Liver (tissue), 10 donors: ENCODE measurements at places on chromosomes 13 and 19. TPM values are rescaled to one million over a fixed set of nuclear protein-coding genes. Genes with fewer than 3 reads are reported as not detected.

FCAR gene
- 2.2 TPM for total RNA-seq

DNA sequence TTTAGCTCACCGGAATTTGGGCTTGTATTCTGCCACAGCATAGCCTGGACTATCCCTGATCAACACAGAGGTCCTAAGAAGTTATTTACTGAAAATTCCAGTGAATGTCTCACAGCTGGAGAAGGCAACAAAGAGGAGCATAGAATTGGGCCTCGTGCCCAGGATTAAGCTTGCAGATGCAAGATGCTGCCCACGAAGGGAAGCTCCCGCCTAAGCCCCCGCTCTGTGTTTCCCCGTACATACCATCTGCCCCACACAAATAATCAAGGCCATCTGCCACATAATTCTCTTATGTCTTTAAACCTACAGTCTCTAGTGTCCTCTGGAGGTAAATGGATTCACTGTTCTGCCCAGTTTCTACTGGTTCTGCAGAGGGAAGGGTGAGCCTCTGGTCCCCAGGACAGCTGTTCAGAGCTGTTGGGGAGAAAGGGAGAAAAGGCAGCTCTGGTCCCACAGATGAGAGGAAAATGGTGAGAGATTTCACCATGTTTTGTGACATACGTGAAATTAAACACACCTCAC, 7.4 kb upstream of the TPP2 start:
- no peak for DNase-seq

GRCh38 chr13:59332966-59333365, 830.8 kb downstream of the DIAPH3 start:
- DNase-seq = no peak

NKPD1 gene
- not detected for total RNA-seq

DNA sequence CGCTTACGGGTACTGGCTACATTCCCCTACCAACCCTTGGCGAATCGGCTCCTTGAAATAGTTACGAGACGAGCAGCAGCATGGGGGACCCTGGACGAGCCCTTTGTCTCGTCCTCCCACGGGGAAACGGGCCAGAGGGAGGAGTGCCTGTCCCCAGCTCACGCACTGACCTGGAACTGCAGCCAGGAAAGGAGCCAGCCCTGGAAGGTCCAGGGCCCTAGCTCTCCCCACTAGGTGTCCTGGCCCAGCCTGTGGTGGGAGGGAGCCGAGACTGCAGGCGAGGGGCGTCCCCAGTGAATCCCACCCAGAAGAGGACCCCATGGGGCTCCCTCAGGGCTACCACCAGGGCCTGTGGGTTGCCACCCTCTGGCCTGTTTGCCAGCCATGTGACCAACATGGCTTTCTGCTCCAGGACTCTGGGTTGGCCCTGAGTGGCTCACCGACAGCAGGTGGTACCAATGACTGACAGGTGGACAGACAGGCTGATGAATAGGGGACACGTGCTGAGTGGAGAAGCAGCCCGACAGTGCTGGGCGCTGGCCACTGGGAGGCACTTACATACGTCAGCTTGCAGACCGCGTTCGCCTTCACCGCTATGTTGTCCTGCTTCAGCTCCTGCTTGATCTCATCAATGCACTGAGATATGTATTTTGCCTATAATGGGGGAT, 13.2 kb downstream of the AP3D1 start:
- no peak for DNase-seq

- no peak for DNase-seq
Measured at GRCh38 chr13:20567881-20568528, 1.0 kb downstream of the IFT88 start.

GRCh38 chr13:89150362-89150761, 1479.2 kb downstream of the SLITRK5 start:
- DNase-seq = no peak

GRCh38 chr19:9009935-9010651, at the start of gene MUC16:
Gene MUC16 (minus strand): TSS chr19:9010409.
- DNase-seq = no peak

DNA sequence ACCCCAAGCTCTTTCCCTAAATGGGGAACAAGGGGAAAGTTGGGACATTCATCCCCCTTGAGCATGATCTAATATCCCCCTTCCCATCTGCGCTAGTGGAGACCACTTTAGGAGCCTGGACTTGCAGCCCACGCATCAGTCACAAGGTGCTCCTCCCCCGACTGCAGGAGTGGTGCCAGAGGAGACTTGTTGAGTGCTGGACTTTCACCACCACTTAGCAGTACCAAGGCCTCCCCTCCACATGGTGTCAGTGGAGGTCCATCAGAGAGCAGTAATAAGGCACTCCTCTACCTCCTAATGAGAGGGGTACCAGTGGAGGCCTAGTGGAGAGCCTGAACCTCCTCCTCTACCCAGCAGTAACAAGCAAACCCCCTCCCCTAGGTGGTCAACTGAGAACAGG, 22.5 kb downstream of the CAB39L start:
- peak; percentile 44 for DNase-seq

DNA sequence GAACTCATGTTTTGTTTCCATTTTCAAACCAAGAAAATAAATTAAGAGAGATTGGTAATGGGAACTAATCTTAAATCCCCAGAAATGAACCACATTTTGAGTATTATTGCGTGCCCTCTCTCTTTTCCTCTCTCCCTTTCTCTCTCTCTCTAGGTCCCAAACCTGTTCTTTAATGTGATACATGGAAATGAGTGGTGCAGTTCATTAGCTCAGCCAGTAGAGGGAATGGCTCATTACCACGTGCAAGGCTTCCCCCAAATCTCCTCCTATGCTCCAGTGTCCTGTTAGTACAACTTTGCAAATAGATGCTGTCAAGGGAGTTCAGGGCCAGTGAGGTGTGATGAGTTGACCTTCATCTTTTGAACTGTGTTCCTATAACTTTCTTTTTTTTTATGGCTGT, 178.4 kb downstream of the FGF9 start:
- no peak for DNase-seq

GRCh38 chr13:39616087-39616694, 13.2 kb upstream of the LHFPL6 start:
- DNase-seq = no peak

RUVBL2 gene
- 80.1 TPM for total RNA-seq

KLK14 gene
- not detected for total RNA-seq

GRCh38 chr13:113260996-113261395, 36.0 kb upstream of the LAMP1 start:
- no peak for DNase-seq

GRCh38 chr19:14733574-14733973, 43.7 kb downstream of the ZNF333 start:
- no peak for DNase-seq

- peak; percentile 85 for DNase-seq
Measured at GRCh38 chr19:6516018-6516658, 14.0 kb upstream of the TUBB4A start.

GRCh38 chr19:2014731-2015607, 545 bp downstream of the BTBD2 start:
- DNase-seq = no peak

WDR87 gene
- not detected for total RNA-seq

GRCh38 chr13:50358231-50359040, 343.2 kb downstream of the KCNRG start:
- DNase-seq = no peak

DNA sequence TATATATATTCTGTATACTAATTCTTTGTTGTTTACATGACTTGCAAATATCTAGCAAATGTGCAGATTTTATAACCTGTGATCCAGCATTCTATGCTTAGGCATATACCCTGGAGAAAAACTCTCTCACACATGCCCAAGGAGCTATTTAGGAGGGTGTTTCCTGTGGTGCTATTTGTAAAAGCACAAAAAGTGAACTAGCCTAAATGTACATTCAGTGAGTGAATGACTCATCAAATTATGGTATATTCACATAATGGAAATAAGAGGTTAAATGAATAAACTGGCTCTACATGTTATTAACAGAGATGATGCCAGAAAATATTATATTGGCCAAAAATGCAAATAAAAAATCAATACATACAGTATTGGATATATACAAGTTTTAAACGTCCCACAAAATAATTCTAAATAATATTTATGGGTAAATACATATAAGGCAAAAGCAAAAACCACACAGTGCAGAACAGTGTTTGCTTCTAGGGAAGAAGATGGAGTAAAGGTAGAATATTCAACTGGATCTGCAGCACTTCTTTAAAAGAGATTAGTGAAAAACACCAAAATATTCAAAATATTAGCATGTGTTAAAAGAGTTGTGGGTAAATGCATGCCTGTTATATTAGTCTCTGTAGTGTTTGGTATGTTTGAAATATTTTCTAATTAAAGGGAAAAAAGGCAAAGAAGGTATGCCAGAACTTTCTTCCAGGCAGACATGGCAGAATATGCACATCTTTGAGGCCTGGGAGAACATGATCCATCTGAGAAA, 344.7 kb downstream of the KLF5 start:
- DNase-seq = no peak

DNA sequence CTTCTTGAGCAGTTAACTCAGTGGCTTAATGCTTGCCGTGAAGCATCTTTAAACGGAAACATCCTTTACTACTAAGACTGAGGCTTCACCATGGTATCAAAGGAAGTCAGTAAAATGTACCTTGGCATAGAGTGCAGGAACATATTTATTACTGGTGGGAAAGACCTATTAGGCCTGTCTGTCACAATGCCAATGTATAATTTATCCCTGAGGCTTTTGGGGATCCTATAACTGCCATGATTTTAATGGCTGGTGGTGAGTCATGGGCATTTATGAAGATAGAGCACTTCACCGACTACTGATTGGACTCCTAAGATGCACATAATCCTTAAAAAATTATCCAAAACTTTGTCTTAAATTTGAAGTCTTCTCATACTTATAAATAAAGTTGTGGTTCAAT, 79.6 kb downstream of the FGF14 start:
- DNase-seq = no peak

HSPB6 gene
- total RNA-seq = 4.4 TPM

DNA sequence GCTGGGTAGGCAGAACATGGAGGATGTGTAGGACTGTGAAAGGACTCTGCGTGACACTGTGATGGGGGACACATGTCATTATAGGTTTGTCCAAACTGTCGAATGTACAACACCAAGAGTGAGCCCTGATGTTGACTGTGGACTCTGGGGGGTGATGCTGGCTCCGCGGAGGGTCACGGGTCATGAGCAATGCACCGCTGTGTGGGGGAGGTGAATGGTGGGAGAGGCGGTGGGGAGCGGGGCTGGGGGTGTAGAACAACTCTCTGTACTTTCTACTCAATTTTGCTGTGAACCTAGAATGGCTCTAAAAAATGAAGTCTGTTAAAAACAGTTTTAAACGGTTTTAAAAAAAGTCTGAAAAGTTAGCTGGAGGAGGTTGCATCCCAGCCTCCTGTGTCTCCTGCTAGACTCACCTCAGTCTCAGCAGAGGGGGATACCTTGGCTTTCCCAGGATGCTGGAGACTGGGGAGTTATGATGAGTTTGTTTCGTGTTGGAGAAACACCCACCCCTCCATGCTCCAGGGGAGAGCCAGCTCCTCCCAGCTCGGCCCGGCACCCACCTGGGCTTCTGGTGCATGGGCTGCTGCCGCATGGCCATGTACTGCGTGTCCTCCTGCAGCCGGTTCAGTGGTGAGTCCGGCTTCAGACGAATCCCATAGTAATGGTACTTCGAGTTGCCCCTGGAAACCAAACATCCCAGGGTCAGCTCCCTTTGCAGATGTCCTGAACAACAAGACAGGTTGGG, 34.7 kb upstream of the RANBP3 start:
- no peak for DNase-seq

GRCh38 chr19:38654628-38655055, 7.2 kb downstream of the ACTN4 start:
- no peak for DNase-seq

DNA sequence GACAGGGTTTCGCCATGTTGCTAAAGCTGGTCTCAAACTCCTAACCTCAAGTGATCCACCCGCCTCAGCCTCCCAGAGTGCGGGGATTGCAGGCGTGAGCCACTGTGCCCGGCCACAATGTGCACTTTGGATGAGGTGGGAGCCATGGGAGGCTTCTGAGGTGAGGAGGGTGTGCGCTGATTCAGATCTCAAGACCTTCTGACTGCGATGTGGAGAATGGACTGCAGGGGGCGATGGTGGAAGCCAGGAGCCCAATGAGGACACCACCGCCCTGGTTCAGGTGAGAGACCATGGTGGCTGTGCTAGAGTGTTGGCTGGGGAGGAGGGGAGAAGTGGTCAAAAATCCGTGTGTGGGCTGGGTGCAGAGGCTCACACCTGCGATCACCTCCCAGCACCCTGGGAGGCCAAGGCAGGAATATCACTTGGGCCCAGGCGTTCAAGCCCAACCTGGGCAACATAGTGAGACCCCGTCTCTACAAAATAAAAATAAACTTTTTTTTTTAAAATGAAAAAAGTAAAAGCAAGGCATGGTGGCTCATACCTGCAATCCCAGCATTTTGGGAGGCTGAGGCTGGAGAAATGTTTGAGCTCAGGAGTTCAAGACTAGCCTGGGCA, 5.6 kb downstream of the INAFM1 start:
- peak; percentile 55 for DNase-seq

DNA sequence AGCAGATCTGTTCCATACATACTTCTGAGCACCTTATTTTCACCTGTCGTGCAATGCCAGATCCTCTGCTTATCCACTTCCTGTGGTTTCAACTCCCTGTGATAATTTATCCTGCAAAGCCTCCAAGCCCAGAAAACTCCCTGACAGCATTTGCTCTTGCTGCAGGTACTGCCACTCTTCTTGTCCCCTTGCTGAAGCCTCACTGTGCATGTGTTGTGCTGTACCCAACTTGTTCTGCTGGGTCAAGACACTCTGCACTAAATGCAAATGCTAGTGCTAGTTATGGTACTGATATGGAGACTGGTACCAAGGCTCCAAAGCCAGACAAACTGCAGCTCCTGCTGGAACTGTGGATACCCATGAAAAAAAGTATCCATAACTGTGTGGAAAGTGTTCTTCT, 315.4 kb upstream of the MIR17HG start:
- no peak for DNase-seq

- no peak for DNase-seq
Measured at GRCh38 chr13:49353908-49354307, 90.0 kb downstream of the CAB39L start.

GRCh38 chr13:40615619-40616018, 50.8 kb downstream of the FOXO1 start:
- DNase-seq = no peak

GRCh38 chr19:12783291-12783848, 7.9 kb upstream of the JUNB start:
- no peak for DNase-seq

DNA sequence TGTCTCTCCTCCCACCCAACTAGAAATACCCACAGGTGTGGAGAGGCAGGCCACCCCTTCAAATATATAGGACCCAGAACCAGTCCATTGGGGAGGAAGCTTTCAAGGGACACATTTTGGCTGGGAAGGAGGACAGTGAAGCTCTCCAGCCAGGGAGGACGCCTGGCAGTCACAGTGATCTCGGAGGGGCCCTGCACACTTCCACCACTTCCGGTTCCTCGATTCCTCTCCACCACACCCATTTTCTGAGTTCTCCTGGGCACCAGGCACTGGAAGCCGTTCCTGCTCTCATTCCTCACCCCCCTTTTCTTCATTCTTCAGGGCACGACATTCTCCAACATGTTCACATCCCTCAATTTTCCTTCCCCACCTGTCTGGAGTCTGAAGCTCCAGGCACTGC, 30.4 kb upstream of the CEACAM21 start:
- no peak for DNase-seq

- no peak for DNase-seq
Measured at GRCh38 chr13:91323349-91323748, 24.1 kb upstream of the MIR17HG start.

PLEKHG2 gene
- total RNA-seq = 4.5 TPM

GRCh38 chr19:9724157-9724556, 44.4 kb downstream of the ZNF846 start:
- no peak for DNase-seq
